ENCODE measurements at places on chromosomes 6 and 20. TPM values are rescaled to one million over a fixed set of nuclear protein-coding genes. Genes with fewer than 3 reads are reported as not detected.

DNA sequence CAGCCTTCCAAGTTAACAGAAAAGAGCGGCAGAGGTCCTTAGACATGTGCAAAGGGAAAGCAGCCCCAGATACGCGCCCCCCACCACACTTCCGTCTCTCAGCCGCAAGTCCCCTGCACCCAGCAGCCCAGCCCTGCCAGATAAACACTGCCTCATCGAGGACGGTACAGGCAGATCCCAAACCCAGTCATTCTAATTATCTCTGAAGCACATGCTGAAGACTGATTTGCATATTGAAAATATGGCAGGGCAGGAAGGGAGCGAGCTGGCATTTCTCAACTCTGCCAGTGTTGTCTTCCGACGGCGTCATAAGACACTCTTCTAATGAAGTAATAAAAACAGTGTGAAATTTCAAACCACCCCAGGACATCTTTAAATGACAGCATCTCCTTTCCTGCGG is 122.8 kb upstream of the CDH4 start:
- H3K36me3 ChIP-seq = no peaks in the 10 kb centered on the region
- peaks cover 5% of the 10 kb centered on the region for H3K27me3 ChIP-seq
- no peak for DNase-seq
- no peak overlapping the region for H3K4me3 ChIP-seq

DNA sequence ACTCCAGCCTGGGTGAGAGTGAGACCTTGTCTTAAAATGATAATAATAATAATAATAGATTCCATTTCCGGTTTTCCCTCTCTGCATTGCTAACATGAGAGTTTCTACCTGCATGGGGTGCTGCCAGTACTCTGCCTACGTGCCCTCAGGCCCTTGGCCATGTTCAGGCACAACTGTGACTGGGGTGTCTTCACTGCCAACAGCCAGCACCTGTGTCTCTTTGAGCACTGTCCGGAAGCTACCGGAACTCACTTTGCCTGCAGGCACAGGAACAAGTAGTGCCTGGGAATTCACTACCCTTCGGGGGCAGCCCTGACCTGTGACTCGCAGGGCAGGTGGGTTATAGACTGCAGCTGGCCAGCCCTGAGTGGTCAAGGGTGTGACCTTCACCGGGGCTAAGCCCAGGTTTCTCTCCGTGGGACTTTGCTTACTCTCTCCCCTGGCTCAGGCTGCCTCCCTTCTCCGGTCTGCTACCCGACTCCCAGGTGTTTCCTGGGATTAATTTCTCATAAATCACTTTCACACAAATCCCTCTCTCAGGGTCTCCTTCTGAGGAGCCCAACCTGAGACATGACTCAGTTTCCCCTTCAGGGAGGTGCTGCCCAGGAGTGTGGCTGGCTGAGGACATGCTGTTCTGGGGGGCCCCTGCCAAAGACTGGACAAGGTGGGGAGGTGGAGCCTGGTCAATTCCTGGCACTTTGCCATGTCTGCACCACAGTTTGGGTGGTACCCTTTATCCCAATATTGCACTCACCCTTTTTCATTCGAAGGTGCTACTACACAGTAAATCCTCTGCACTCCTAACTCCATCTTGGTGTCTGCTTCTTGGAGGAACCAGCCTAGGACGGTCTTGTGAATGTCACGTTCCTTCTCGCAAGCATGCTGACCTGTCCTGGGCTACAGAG is 79.5 kb upstream of the RALGAPA2 start:
- H3K4me1 ChIP-seq = no peaks in the 10 kb centered on the region
- no peak overlapping the region for H3K4me3 ChIP-seq
- DNase-seq = no peak

Gene SLC22A3
- total RNA-seq = 16.2 TPM

DNA sequence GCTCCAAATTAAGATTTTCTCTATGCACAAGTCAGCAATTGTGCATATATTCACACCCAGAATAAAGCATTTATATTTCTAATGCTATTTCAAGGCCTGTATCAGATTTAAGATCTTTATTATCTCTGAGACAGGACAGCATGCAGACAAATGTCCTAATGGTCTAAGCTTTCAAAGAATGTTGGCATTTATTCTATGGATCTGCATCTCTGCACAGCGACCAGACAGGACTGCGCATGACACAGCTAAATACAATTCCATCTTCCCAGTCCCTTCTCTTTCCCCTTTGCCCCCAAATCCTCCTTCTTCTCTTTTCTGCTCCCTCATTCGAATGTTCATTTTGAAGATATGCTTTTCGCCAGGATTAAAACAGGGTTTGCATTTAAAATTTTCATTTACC is 478.5 kb downstream of the PKHD1 start:
- H3K4me3 ChIP-seq = no peak overlapping the region
- H3K27me3 ChIP-seq = no peaks in the 10 kb centered on the region
- no peak overlapping the region for H3K27ac ChIP-seq
- no peak for DNase-seq
- no peaks in the 10 kb centered on the region for H3K36me3 ChIP-seq

DNA sequence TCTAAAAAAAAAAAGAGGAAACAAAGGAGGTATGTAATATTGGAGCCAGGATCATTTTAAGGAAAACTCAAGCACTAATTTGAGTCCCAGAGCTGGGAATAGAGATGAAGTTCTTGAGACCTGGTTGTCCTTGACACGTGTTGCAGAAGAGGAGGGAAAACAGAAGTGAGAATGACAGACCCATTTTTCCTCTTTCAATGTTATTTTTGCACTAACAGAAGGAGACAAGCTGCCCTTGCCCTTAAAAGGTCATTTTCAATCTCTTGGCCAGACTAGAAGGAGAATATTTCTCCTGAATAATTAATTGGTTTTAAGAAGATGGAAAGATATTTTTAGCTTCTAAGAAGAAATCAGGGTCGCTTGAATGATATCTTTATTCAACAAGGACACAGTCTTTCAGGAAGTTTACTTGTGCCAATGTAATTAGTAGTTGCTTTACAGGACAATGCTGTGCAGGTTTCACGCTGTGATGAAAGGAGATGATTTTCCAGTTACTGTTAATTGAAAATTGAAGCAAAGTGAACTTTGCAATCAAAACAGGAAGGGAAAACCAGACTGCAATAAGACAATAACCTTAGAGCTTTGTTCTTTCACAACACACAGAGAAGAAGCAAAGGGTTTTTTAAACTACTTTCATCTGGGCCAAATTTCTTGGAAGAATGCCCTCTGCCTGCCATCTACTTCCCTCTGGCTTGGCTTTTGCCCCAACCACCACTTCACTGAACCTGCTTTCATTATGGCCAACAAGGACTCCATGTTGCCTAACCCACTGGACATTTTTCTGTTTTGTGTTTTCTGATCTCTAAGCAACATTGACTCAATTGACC is 107.8 kb upstream of the SHLD1 start:
- H3K36me3 ChIP-seq = no peaks in the 10 kb centered on the region
- peaks cover 24% of the 10 kb centered on the region for H3K4me1 ChIP-seq
- peak overlapping the region; percentile 86 for H3K27ac ChIP-seq
- no peaks in the 10 kb centered on the region for H3K27me3 ChIP-seq
- peak; percentile 84 for DNase-seq
- H3K4me3 ChIP-seq = no peak overlapping the region

Gene SLC22A7
- not detected for total RNA-seq

- H3K27me3 ChIP-seq = no peaks in the 10 kb centered on the region
- no peaks in the 10 kb centered on the region for H3K36me3 ChIP-seq
- H3K4me3 ChIP-seq = no peak overlapping the region
- no peaks in the 10 kb centered on the region for H3K4me1 ChIP-seq
- DNase-seq = no peak
These were observed 8.4 kb downstream of the GMDS start for GRCh38 chr6:2237001-2237400.

- DNase-seq = no peak
- H3K4me1 ChIP-seq = no peaks in the 10 kb centered on the region
- H3K36me3 ChIP-seq = peaks cover 93% of the 10 kb centered on the region
- H3K27me3 ChIP-seq = no peaks in the 10 kb centered on the region
These were observed 62.9 kb upstream of the SLC22A1 start for GRCh38 chr6:160058603-160059215.

GRCh38 chr20:51440589-51440988 is 101.9 kb downstream of the NFATC2 start:
- no peaks in the 10 kb centered on the region for H3K27me3 ChIP-seq
- no peaks in the 10 kb centered on the region for H3K4me1 ChIP-seq
- H3K4me3 ChIP-seq = no peak overlapping the region
- H3K27ac ChIP-seq = no peak overlapping the region
- DNase-seq = no peak

Data from adrenal gland (tissue), 19 donors.